ENCODE measurements at places on chromosomes 7 and 10.

DNA sequence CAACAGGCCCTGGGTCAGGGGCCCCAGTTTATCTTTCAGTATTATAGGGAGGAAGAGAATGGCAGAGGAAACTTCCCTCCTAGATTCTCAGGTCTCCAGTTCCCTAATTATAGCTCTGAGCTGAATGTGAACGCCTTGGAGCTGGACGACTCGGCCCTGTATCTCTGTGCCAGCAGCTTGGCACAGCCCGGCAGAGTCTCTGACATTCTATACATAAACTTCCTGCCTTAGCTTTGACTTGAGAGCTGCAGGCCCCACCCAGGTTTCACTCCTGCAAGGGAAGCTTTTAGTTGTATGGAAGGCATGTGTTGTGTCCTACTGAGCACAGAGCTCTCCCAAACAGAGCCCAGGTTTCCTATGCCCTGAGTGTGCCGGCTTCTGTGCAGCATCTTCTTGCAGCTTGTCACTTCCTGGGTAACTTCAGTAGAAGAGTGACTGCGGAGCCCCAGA lies 205.6 kb upstream of the PRSS58 start:
- no peak for DNase-seq

GRCh38 chr10:125060826-125061556 lies 99.4 kb downstream of the CTBP2 start:
- DNase-seq = peak; percentile 87

- DNase-seq = no peak
These were observed 14.1 kb upstream of the BTBD16 start for GRCh38 chr10:122257041-122257440.

DNA sequence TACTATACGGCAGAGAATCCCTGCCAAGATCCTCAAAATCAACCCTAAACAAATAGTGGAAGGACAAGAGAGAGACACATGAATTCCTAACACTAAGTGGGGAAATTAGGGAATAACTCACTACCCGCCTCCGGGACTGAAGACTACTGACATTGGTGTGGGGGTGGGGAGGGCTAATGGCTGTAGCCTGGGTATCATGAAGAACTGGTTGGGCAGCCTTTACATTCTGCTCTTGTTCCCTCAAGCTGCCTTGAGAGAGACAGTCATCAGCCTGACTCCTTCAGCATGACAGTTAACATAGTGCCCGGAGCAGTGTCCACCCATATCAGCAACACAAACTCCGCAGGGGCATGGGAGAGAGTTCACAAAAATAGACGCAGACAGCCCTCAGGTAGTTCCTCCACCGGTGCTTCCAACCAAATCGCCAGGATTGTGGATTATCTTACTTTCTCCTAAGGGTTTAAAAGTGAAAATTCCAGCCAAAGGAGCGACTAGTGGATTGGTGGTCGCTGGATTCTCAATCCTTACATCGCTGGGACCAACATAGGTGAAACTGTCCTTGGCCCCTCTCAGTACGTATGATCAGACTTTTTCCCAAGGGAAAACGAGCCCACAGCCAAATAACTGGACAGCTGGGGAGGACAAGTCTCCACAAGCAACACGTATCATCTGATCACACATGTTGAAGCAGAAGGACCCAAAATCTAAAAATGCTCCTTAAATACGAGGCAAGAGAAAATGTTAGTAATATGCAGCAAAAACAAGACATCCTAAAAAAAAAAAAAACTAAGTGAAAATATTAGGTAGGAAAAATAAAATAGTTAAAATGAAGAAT lies 22.6 kb downstream of the TMEM254 start:
- DNase-seq = no peak

- DNase-seq = no peak
These were observed 46.6 kb upstream of the ADRA2A start for GRCh38 chr10:111030042-111030750.

- no peak for DNase-seq
These were observed 164.1 kb upstream of the C1GALT1 start for GRCh38 chr7:7018290-7018689.

- no peak for DNase-seq
These were observed 563.4 kb downstream of the SH2D4B start for GRCh38 chr10:81101062-81101461.

- DNase-seq = no peak
These were observed 11.7 kb downstream of the TMEM254 start for GRCh38 chr10:80090121-80090520.

GRCh38 chr7:111486472-111487142 lies 75.7 kb downstream of the IMMP2L start:
- peak; percentile 21 for DNase-seq

GRCh38 chr10:59702347-59702746 lies 7.3 kb downstream of the SLC16A9 start:
- no peak for DNase-seq

DNA sequence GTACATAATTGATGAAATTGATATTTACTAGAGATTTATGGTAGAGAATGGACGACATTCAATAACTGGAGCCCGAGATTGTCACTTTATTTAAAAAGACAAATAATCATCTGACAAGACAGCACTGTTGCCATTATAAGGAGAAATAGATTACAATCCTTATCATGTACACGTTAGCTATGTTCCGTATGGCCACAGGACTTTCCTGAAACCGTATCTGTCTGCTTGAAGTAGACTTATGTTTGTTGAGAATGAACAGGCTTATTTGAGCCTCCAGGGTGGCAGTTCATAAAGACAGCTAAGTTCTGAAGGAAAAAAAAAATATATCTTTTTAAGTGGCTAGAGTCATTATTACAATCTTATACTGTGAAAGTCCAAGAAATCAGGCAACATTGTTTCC lies 317.2 kb downstream of the BICC1 start:
- no peak for DNase-seq

DNA sequence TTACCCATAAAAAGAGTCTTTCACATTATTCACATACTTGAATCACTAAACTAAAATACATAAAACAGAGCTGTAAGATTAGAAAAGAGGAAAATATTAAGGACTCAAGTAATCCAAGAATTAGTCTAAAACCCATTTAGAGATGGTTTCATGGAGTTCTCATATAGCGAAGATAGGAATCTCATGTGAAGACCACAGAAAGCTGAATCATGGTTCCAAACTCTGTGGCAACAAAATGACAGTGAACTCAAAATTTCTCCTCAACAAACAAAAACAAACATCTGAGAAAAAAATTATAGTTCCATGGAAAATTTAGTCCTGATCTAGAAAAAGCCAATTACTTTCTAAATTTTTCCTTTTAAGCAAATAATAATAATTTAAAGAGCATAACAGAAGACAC lies 34.6 kb downstream of the BAZ1B start:
- no peak for DNase-seq

DNA sequence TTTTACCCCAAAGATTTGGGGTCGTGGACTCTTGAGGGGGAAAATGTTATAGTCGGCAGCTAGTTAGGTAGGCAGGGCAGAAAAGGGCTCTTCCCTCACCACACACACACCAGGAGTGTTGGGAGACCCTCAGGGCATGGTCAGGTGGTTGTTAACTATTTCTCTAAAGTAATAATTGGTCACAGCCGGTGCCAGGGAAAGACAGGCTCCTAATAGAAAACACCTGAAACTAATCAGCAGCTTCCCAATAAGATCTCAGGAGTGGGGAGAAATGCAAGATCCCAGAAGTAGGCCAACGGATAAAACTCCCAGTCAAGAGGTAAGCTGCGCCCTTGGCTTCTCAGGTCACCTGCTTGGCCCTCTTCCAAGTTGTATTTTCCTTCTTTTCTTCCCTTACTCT lies 213.1 kb downstream of the PHTF2 start:
- DNase-seq = no peak

GRCh38 chr10:62866451-62866850 lies 50.3 kb upstream of the EGR2 start:
- no peak for DNase-seq

DNA sequence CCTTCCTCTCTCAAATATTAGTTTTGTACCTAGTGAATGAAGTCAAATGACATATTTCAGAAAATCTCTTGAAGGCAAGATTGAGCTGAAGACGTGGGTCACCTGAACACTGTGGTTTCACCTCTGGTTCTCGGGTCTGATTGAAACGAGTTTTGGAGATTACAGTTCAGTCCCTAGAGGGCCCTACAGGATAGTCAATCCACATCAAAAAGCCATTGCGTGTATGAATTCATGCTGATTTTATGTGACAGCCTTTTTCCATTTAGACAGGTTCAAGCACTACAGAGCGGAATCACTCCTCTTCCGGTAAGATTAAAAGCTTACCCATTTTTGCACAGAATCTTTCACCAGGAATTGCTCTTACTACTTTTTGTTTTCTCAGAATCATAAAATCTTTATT lies 62.2 kb downstream of the VIM start:
- no peak for DNase-seq

DNA sequence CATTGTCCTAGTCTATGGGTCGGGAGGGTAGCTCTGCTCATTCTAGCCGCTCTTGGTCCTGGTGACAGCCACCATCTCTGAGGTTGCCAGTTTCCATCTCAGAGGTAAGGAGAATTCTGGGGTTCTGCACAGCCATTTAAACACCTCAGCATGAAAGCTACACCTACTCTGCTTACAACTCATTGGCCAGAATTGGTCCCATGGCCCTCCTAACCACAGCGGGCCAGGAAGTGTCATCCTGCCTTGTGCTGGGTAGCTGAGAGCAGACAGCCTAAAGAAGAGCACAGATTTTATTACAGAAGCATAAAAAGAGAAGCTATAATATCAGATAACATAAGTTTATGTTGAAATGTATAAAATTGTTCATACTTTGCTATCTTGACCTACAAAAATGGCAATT lies 152.7 kb downstream of the HECW1 start:
- no peak for DNase-seq

DNA sequence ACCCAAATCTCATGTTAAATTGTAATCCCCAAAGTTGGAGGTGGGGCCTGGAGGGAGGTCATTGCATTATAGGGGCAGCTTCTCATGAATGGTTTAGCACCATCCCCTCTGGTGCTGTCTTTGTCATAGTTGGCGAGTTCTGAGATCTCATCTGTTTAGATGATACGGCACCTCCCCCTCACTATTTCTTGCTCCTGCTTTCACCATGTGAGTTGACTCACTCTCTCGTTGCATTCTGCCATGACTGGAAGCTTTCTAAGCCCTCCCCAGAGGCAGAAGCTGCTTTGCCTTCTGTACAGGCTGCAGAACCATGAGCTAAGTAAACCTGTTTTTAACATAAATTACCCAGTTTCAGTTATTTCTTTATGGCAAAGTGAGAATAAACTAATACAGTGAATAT lies 18.9 kb upstream of the ZNF138 start:
- DNase-seq = no peak

GRCh38 chr7:112940314-112940732 lies 146.3 kb downstream of the GPR85 start:
- DNase-seq = no peak

DNA sequence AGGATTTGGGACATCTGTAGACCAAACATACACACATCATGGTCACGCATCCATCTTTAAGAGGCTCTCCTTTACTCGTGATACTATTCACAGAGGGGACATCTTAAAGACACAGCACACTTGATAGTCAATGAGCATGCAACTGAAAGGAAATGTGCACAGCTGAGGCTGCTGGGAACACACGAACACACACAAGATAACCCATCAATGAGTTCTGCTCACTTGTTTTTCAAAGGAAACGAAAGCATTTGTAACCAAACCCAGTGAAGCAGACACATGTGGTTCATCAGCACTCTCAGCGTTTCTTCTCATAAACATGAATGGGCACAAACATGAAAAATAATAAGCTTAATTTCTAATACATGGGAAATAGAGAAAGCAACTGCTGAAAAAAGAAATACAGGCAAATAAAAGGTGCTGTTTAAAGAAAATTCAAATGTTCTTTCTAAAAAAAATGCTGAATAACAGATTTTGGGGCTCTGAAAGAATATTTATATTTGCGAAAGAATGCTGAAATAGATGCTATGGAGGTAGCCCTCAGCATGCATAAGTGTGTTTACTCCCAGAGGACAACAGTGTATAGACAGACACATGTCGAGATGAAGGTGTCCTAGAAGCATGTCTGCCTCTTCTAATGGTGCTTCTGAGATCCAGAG lies 59.7 kb upstream of the LAMB4 start:
- no peak for DNase-seq

DNA sequence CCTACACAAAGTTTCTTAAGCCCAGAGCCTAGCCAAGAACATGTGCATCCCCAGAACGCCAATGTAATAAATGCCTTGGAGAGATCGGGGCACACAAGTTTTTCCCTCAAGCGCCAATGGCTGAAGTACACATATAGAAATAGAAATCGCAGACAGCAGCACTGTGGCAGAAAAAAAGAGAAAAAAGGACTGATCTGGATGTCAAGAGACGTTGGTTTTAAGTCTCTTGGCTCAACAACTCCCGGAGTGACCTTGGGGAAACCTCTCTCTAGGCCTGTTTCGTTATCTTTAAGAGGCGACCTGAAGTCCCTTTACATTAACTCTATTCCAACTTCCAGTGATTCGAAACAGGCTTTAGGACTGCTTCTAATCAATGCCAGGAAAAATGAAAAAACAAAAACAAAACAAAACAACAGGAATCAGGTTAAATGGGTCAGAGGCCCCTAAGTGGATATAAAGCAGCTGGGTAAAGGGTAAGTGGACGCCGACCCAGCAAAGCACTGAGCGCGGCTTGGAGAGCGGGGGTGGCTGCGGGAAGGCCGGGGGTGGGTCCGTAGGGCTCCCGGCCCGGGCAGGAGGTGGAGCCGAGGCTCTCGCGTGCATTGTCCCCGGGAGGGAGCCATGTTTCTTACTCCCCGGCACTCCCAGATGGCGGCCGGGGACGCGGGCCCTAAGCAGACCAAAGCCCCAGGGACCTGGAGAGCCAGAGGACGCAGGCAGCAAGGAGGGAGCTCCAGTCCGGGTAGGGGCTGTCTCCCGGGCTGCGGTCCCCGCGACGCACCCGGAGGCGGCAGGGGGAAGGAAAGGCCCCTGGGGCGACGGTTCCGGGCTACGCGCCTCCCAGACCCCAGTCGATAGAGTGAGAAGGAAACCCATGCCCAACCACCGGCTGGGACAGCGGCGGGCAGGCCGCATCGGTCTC lies 757 bp downstream of the EIF3A start:
- DNase-seq = peak; percentile 61

DNA sequence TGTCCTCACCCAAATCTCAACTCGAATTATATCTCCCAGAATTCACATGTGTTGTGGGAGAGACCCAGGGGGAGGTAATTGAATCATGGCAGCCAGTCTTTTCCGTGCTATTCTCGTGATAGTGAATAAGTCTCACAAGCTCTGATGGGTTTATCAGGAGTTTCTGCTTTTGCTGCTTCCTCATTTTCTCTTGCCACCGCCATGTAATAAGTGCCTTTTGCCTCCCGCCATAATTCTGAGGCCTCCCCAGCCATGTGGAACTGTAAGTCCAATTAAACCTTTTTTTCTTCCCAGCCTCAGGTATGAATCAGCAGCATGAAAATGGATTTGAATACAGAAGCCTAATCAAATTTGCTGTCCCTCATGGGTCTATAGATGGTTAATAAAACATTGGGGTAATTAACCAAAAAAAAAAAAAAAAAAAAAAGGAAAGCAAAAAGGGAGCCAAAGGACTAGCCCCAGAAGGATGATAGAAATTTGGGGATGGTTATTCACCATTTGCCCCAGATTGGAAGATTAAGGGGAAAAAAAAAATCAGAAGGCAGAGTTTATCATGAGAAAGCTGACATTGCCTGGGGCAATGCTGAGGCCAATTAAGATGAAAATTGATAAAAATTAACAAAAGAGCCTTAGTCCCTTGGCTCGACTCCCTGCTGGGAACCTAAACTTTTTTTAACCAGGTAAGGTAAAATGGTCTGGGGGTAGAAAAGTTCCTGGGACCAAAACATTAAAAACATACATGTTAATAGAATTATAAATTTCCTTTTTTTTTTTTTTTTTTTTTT lies 27.6 kb downstream of the AVL9 start:
- no peak for DNase-seq
